ENCODE measurements at places on chromosomes 1 and 21. TPM values are rescaled to one million over a fixed set of nuclear protein-coding genes. Genes with fewer than 3 reads are reported as not detected.

The CALML6 gene
- 0.82 TPM for total RNA-seq

DNA sequence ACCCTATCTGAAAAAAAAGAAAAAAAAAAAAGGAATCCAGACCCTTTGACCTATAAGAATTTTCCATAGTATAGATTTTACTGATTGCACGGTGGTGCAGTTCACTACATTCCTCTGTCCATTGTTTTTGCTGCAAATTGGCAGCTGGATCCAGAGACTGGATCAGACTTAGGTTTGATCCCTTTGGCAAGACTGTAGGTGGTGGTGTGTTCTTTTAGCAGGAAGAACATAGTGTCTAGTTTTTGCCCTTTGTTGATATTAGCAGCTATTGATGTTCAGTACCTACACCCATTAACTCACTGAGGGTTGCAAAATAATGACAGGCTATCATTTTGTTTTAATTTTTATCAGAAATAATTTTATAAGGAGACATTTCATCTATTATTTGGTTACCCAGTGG, 37.1 kb downstream of the OSBPL9 start:
- DNase-seq: no peak
- H3K4me3 ChIP-seq: no peak overlapping the region

The F11R gene
- 28.5 TPM for total RNA-seq

DNA sequence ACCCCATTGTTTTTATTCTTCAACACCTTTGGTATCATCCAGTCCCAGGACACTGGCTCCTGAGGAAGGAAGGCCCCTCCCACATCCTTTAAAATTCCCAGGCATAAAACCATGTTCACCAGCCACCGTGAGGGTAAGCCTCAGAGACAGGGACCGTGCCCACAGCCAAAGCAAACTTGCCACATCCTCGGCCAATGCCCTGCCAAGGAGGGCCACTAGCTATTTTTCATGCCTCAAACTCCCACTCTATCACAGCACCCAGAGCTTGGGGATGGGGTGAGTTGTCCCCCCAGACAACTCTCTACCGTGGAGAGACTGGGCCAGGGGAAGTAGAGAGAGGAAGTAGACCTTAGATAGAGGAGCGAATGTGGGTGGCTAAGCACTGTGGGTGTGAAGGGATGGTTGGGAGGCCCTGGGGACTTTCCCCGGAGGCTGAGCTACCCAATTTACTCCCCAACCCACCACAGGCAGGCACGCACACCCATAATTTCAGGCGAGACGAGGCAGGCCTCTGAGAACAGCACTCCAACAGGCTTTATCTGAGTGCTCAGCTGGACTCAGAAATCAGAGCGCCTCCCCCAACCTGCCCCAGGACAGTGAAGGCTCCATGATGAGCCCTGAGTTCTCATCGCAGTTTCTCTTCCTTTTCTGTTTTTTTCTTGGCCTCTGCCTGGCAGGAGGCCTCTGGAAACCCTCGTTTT, 15.9 kb upstream of the BTG2 start:
- DNase-seq: peak; percentile 83
- H3K36me3 ChIP-seq: peaks cover 2% of the 10 kb centered on the region
- peak overlapping the region; percentile 82 for H3K4me3 ChIP-seq
- peaks cover 58% of the 10 kb centered on the region for H3K4me1 ChIP-seq
- peak overlapping the region; percentile 98 for H3K27ac ChIP-seq
- H3K27me3 ChIP-seq: no peaks in the 10 kb centered on the region

The FRRS1 gene
- 4.7 TPM for total RNA-seq

GRCh38 chr1:30816211-30817076, 58.9 kb upstream of the LAPTM5 start:
- no peaks in the 10 kb centered on the region for H3K36me3 ChIP-seq
- H3K4me1 ChIP-seq: no peaks in the 10 kb centered on the region
- no peak overlapping the region for H3K4me3 ChIP-seq
- DNase-seq: no peak

The PER3 gene
- 3.3 TPM for total RNA-seq

DNA sequence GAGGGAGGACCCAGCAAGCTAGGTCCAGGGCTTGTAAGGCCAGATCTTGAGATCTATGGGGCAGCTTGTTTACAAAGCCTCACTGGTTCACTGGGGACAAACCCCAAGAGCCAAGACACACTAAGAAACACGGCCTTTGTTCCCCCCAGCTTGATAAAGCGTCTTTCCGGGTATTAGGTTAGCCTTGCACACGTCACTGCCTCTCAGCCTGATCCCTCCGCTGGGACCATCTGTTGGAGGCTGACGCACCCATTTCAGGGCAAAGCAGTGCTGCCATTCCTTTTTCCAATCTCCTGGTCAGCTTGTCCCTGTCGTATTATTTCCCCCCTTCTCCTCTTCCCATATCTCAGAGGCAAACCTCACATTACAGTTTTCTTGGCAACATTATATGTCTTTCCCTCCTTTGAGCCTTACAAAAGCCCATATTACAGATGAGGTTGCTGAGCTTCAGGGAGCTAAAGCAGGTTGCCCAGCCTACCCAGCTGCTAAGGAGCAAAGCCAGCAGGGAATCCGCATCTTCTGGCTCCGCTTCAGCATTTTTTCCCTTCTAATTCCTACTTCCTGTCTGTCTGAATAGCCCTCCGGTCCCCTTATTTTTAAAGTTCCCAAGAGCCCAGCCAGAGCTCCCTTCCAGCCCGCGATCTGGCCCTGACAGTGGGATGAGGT, 4.1 kb downstream of the HEYL start:
- H3K27me3 ChIP-seq: peaks cover 41% of the 10 kb centered on the region
- no peak overlapping the region for H3K4me3 ChIP-seq
- H3K27ac ChIP-seq: no peak overlapping the region
- peaks cover 1% of the 10 kb centered on the region for H3K4me1 ChIP-seq
- no peaks in the 10 kb centered on the region for H3K36me3 ChIP-seq

- peak overlapping the region; percentile 37 for H3K27ac ChIP-seq
- H3K36me3 ChIP-seq: peaks cover 13% of the 10 kb centered on the region
- H3K4me3 ChIP-seq: no peak overlapping the region
Measured at GRCh38 chr1:155184351-155184811, 10.7 kb downstream of the TRIM46 start.

DNA sequence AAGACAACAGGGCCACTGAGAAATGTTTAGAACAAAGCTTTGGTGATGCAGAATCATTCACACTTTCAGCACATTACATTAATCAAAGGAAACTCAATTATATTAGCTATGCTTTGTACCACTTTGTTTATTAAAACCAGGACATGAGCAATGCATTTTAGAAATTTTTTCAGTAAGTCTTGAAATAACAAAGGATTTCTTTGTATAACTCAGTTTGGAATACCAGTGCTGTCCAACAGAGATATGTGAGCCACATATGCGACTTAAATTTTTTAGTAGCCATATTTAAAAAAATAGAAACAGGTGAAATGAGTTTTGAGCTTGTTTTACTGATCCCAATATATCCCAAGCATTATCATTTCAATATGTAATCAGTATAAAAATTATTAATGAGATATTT, 18.8 kb upstream of the F3 start:
- H3K36me3 ChIP-seq: no peaks in the 10 kb centered on the region
- H3K27me3 ChIP-seq: peaks cover 3% of the 10 kb centered on the region
- no peaks in the 10 kb centered on the region for H3K4me1 ChIP-seq
- no peak overlapping the region for H3K4me3 ChIP-seq
- DNase-seq: no peak
- no peak overlapping the region for H3K27ac ChIP-seq

- no peaks in the 10 kb centered on the region for H3K36me3 ChIP-seq
- no peaks in the 10 kb centered on the region for H3K4me1 ChIP-seq
- no peak overlapping the region for H3K27ac ChIP-seq
- H3K4me3 ChIP-seq: no peak overlapping the region
Measured at GRCh38 chr1:164895026-164895912, 336.3 kb downstream of the PBX1 start.

The HPCAL4 gene
- 6.0 TPM for total RNA-seq

DNA sequence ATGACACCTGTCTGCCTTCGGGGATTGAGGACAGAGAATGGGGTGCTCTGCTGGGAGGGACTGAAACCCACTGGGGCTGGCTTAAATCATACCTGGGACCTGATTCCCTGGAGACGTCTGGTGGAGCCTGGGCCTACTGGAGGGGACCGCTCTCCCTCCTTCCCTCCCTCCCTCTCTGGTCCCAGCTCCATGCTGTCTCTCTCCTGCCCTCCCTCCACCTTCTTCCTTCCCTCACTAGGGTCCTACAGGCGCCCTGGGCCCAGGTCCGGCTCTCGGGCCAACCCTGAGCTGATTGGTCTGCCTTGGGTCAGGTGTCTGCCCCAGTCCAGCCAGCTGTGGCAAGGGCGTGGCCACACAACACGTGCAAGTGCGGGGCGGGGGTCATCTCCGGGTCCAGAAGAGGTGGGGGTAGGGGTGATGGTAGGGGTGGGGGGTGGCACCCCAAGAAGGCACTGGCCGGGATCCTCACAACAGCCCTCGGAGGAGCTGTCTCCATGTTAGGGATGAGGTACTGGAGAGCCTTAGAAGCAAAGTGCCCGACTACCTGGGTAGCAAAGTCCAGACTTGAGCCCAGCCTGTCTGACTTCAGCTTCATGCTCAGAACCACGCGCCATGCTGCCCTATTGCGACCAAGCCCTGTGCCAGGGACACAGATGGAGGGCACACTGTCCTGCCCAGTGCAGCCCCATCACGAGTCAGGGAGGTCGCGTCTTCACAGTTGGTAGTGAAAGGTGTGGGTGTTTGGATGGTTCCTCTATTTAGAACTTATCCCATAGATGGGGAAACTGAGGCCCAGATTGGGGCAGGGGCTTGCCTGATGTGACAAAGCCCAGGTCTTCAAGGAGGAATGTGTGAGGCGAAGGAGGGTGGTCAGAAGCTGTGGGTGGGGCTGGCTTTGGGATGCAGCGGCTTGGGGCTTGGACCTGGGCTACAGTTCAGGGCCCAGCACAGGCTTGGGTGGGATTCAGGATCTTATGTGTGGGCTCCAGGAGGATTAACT, 574.1 kb downstream of the PTPRU start:
- peaks cover 11% of the 10 kb centered on the region for H3K27me3 ChIP-seq
- H3K27ac ChIP-seq: no peak overlapping the region
- no peak for DNase-seq

DNA sequence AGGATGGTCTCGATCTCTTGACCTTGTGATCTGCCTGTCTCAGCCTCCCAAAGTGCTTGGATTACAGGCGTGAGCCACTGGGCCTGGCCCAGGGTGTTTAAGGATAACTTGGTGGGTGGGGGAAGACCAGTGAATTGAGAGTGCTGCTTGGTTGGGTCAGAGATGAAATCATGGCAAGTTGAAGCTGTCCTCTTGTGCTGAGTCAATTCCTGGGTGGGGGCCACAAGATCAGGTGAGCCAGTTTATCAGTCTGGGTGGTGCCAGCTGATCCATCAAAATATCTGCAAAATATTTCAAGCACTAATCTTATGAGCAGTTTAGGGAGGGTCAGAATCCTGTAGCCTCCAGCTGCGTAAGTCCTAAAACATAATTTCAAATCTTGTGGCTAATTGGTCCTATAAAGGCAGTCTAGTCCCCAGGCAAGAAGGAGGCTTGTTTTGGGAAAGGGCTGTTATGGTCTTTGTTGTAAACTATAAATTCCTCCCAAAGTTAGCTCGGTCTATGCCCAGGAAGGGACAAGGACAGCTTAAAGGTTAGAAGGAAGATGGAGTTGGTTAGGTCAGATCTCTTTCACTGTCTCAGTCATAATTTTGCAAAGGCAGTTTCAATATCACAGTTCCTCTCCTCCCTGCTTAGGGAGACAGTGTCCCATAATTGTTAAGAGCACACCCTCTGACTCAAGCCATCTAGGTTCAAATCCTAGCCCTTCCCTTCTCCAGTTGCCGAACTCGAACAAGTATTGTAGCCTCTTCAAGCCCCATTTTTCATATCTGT, 66.8 kb upstream of the BACH1 start:
- H3K4me1 ChIP-seq: peaks cover 24% of the 10 kb centered on the region
- no peak overlapping the region for H3K4me3 ChIP-seq
- no peaks in the 10 kb centered on the region for H3K36me3 ChIP-seq
- H3K27me3 ChIP-seq: peaks cover 3% of the 10 kb centered on the region

DNA sequence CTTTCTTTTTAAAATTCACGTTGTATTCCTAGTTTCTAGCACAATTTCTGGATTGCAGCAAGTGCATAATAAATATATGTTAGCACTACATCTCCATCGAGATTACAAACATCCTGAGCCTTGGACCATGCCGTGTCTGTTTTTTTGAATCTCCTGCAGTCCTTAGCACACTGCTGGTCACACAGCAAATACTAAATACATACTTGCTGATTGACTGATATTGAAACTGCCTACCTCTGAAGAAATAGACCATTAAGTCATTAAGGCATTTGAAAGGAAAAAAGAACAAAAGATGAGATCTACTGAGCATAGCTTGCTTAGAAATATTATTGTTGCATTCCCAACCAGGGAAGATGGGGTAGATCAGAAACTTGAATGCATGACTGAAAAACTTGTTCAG, 369.1 kb downstream of the PTBP2 start:
- no peak for DNase-seq
- no peaks in the 10 kb centered on the region for H3K27me3 ChIP-seq
- no peak overlapping the region for H3K27ac ChIP-seq
- no peak overlapping the region for H3K4me3 ChIP-seq
- no peaks in the 10 kb centered on the region for H3K36me3 ChIP-seq
- no peaks in the 10 kb centered on the region for H3K4me1 ChIP-seq

The LCA5L gene
- total RNA-seq: not detected

The SRGAP2B gene
- 31.7 TPM for total RNA-seq

DNA sequence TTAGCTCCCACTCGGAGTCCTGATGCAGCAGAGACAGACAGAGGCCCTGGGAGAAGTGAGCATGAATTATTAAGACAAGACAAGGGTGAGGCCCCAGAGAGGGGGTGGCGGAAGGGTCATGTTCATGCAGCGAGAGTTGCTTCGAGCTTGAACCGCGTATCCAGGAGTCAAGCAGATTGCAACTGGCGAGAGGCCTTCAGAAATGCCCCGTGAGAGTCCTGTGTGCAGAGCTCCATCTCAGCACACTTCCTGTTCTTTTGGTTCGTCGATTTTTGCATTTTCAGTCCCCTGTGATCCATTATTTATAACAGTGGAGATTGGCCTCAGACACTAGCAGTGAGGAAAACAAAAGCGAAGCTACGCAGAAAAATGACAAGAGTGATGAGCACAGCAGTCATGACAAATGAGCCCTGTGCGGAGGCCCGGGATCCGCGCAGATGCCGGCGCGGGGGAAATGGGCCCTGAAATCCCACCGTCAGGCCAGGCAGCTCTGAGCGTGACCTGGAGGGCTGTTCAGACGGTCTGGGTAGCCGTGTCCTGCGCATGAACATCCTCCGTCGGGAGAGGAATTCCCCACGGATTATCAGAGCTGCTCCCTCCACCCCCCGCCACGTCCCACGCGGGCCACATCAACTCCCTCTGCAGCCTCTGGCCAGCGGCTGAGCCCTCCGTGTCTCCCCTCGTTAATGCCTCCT, 15.0 kb downstream of the PDE9A start:
- H3K27ac ChIP-seq: no peak overlapping the region
- peaks cover 9% of the 10 kb centered on the region for H3K4me1 ChIP-seq
- DNase-seq: no peak
- no peak overlapping the region for H3K4me3 ChIP-seq
- no peaks in the 10 kb centered on the region for H3K36me3 ChIP-seq

The VSIG8 gene
- not detected for total RNA-seq

GRCh38 chr1:152182944-152183361, 23.9 kb upstream of the RPTN start:
- no peak overlapping the region for H3K4me3 ChIP-seq
- DNase-seq: no peak
- no peaks in the 10 kb centered on the region for H3K36me3 ChIP-seq
- peaks cover 3% of the 10 kb centered on the region for H3K4me1 ChIP-seq

The FMOD gene
- total RNA-seq: not detected
